Mammary epithelial cell (primary cell): ENCODE measurements at places on chromosomes 6 and 20. TPM values are rescaled to one million over a fixed set of nuclear protein-coding genes. Genes with fewer than 3 reads are reported as not detected.

PGC gene
- polyA plus RNA-seq = not detected

TP53TG5 gene
- not detected for polyA plus RNA-seq

ARFGEF3 gene
- 0.51 TPM for polyA plus RNA-seq

PRRT1 gene
- polyA plus RNA-seq = 0.16 TPM

SCAF8 gene
- polyA plus RNA-seq = 15.5 TPM

PPP2R5D gene
- polyA plus RNA-seq = 54.8 TPM

CASS4 gene
- polyA plus RNA-seq = not detected

RSPH3 gene
- 2.8 TPM for polyA plus RNA-seq

HLA-C gene
- 265 TPM for polyA plus RNA-seq

KCNK5 gene
- 0.40 TPM for polyA plus RNA-seq

PROCR gene
- 68.8 TPM for polyA plus RNA-seq

OXT gene
- not detected for polyA plus RNA-seq

DEFB132 gene
- not detected for polyA plus RNA-seq

FAXC gene
- polyA plus RNA-seq = 9.5 TPM

KIFC1 gene
- 47.5 TPM for polyA plus RNA-seq
